ENCODE measurements at places on chromosomes 3 and 15. TPM values are rescaled to one million over a fixed set of nuclear protein-coding genes. Genes with fewer than 3 reads are reported as not detected.

The MED12L gene
- 2.4 TPM for total RNA-seq

The SPINK8 gene
- total RNA-seq = not detected

The PLA2G4B gene
- 5.0 TPM for total RNA-seq

The SLC38A3 gene
- 0.12 TPM for total RNA-seq

The CCRL2 gene
- 1.3 TPM for total RNA-seq

The P3H2 gene
- total RNA-seq = not detected

- peaks cover 12% of the 10 kb centered on the region for H3K4me1 ChIP-seq
- no peaks in the 10 kb centered on the region for H3K36me3 ChIP-seq
- H3K4me3 ChIP-seq = no peak overlapping the region
- H3K27me3 ChIP-seq = no peaks in the 10 kb centered on the region
- no peak overlapping the region for H3K27ac ChIP-seq
Observed at GRCh38 chr15:68592544-68592943, 13.8 kb downstream of the CORO2B start.

GRCh38 chr15:35697549-35698299, 151.8 kb upstream of the DPH6 start:
- DNase-seq = no peak
- no peaks in the 10 kb centered on the region for H3K4me1 ChIP-seq
- no peak overlapping the region for H3K4me3 ChIP-seq
- no peak overlapping the region for H3K27ac ChIP-seq
- H3K27me3 ChIP-seq = peaks cover 7% of the 10 kb centered on the region

- peaks cover 2% of the 10 kb centered on the region for H3K27me3 ChIP-seq
- H3K27ac ChIP-seq = no peak overlapping the region
- no peak overlapping the region for H3K4me3 ChIP-seq
- no peaks in the 10 kb centered on the region for H3K36me3 ChIP-seq
- DNase-seq = no peak
Observed at GRCh38 chr3:37640636-37641375, 220.9 kb upstream of the CTDSPL start.

DNA sequence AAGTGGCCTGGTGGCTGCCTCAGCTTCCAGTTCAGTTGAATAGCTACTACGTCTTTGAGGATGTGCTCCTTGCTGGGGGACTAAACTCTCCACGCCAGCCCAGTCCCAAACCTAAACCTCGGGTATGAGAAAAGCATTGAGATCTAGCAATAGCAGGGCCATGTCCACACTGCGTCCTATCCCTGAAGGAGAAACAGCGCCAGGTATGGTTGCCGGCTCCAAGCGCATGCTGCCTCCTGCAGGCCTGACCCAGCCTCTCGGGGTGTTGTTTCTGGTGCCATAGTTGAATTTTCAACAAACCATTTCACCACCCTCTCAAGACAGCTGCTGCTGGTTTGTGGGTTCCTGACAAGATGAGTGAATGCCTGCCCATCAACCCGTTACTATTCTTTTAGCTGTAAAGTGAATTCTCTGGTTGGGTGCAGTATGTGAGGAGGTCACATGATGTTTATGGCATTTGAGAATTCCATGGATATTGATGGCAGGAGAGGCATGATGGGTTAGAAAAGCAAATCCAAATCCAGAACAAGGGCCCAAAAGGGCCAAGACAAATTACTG, 13.0 kb upstream of the SLC28A1 start:
- H3K27ac ChIP-seq = no peak overlapping the region
- H3K4me3 ChIP-seq = no peak overlapping the region
- DNase-seq = peak; percentile 32
- no peaks in the 10 kb centered on the region for H3K27me3 ChIP-seq
- H3K36me3 ChIP-seq = no peaks in the 10 kb centered on the region

GRCh38 chr15:85941186-85941855, 138.3 kb upstream of the AGBL1 start:
- no peak overlapping the region for H3K27ac ChIP-seq
- H3K27me3 ChIP-seq = peaks cover 2% of the 10 kb centered on the region
- no peaks in the 10 kb centered on the region for H3K36me3 ChIP-seq
- H3K4me1 ChIP-seq = no peaks in the 10 kb centered on the region
- no peak for DNase-seq
- no peak overlapping the region for H3K4me3 ChIP-seq

DNA sequence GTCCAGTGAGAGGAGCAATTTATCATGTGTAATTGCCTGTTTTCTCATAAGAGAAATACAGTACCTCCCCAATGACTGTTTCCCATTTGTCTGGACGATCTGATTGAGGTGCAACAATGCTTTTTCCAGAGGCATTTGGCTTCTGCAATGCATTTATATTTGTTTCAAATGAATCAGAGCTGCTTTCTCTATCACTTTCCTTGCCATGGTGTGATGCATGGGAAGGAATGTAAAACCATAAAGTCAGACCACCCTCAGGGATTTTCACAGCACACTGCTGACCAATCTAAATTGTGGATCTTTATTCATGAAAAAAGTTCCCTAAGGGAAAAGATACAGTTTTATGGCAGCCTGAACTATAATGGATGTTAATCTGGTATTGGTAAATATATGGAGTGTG, 333.0 kb downstream of the ZNF385D start:
- no peak for DNase-seq
- H3K4me3 ChIP-seq = no peak overlapping the region
- H3K27ac ChIP-seq = no peak overlapping the region
- H3K27me3 ChIP-seq = no peaks in the 10 kb centered on the region

- H3K4me3 ChIP-seq = no peak overlapping the region
- no peaks in the 10 kb centered on the region for H3K36me3 ChIP-seq
- H3K27ac ChIP-seq = no peak overlapping the region
- no peaks in the 10 kb centered on the region for H3K27me3 ChIP-seq
- DNase-seq = no peak
Observed at GRCh38 chr3:157300981-157301663, 135.5 kb upstream of the PTX3 start.

DNA sequence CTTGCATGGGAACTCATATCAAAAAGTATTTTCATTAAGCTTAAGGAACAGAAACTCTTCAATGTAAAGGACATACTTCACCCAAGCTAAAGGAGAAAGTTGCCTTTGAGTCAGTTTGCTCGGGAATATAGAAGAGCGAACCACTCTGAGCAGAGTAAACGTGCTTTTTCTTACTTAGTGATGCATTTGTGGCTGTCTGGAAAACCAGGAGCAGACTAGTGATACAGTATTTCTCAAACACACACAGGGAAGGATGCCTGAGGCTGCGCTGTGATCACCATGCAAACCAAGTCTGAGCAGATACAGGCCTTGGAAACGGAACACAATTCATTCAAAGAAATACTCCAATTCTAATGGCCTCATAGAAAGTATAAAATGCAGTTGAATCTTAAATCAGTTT, 121.0 kb upstream of the CDIN1 start:
- no peak for DNase-seq
- H3K27ac ChIP-seq = no peak overlapping the region
- no peak overlapping the region for H3K4me3 ChIP-seq
- H3K27me3 ChIP-seq = no peaks in the 10 kb centered on the region
- H3K4me1 ChIP-seq = no peaks in the 10 kb centered on the region

GRCh38 chr3:73500321-73500720, 124.4 kb downstream of the PDZRN3 start:
- peaks cover 20% of the 10 kb centered on the region for H3K27me3 ChIP-seq
- H3K36me3 ChIP-seq = no peaks in the 10 kb centered on the region
- H3K4me1 ChIP-seq = no peaks in the 10 kb centered on the region

DNA sequence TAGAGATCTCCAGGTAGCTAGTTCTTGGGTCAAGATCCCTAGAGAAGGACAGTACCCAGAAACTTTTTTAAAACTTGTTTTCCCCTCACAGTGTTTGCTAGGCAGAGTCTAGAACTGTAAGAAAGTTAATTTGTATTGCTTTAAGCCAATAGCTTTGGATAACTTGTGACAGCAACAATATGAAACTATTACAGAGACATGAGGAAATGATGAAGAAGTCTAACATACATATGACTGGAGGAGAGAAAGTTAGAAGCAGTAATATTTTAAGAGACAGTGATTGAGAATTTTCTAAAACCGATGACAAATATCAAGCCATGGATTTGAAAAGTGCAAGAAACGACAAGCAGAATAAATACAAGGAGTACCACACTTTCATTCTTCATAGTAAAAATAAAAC, 10.0 kb downstream of the HMG20A start:
- H3K4me1 ChIP-seq = peaks cover 49% of the 10 kb centered on the region
- H3K36me3 ChIP-seq = no peaks in the 10 kb centered on the region
- peak overlapping the region; percentile 43 for H3K27ac ChIP-seq
- no peaks in the 10 kb centered on the region for H3K27me3 ChIP-seq
- peak overlapping the region; percentile 34 for H3K4me3 ChIP-seq

GRCh38 chr3:192727032-192727847, at the start of gene FGF12:
FGF12 (minus strand) TSS chr3:192727541.
- H3K4me3 ChIP-seq = no peak within 1 kb of the TSS
- no peaks in the 10 kb centered on the region for H3K36me3 ChIP-seq
- H3K27me3 ChIP-seq = peaks cover 28% of the 10 kb centered on the region
- H3K4me1 ChIP-seq = peaks cover 3% of the 10 kb centered on the region
- H3K27ac ChIP-seq = no peak within 1 kb of the TSS

DNA sequence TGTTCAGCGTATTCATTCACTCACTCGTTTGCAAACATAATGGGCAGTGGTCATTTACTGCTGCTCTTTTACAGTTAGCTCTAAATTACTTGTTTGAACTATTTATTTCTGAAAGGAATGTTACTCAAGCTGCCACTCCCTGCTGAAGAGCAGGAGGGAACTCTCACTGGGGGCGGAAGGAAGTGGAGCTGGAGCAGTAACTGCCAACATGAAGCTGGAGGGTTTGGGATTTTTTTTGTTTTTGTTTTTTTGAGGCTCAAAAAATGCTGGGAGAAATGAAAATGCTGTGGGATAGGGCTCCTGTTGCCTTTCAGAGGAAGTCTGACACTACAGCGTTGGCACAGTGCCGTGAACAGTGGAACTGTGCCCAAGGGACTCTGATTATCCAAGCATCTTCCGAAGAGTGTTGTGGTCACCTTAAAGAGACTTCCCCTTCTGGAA, 44.1 kb downstream of the SENP2 start:
- no peak overlapping the region for H3K27ac ChIP-seq
- no peak for DNase-seq
- H3K4me1 ChIP-seq = peaks cover 8% of the 10 kb centered on the region
- no peaks in the 10 kb centered on the region for H3K27me3 ChIP-seq
- peaks cover 26% of the 10 kb centered on the region for H3K36me3 ChIP-seq
